ENCODE measurements at places on chromosomes 5 and 9.

GRCh38 chr5:36403632-36404311 lies 102.1 kb upstream of the RANBP3L start:
- no peak for DNase-seq

- no peak for DNase-seq
Observed at GRCh38 chr5:172943283-172943841, 15.9 kb upstream of the RPL26L1 start.

DNA sequence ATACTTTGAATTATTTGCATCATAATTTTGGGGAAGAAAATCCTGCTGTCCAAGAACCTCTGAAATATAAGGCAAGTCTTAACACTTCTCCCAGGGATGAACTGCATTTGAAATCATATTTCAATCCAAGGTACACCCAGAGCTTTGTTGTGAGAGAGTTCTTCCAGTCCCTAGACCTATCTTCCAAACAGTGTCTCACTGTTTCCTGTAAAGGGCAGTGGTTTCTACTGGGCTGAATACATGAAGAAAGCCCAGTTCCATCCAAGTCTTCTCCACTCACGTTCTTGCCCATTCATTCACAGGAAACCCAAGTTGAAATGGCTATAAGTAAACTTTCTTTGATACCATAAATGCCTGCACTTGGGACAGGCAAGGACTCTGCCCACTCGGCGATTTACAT lies 108.3 kb upstream of the LHFPL2 start:
- no peak for DNase-seq

GRCh38 chr9:113882636-113883164 lies 6.6 kb downstream of the ZNF618 start:
- no peak for DNase-seq

DNA sequence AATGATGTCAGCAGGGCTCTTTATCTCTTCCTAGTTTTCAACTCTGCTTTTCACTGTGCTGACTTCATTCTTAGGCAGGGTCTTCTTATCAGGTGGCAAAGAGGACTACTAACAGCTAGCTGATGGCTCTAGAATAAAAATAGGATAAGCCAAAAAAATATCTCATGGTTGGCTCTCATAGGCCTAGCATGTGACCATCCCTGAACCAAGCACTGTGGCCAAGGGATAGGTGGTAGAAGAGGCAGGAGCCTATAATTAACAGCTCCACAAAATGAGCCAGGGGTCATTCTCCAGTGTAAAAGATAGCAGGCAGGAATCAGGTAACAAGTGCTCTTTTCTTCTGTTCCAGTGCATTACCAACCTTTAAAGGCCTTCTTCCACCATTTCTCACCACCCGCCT lies 21.1 kb downstream of the ANKDD1B start:
- DNase-seq, result no peak

- DNase-seq, result no peak
Observed at GRCh38 chr9:18606281-18606680, 132.3 kb downstream of the ADAMTSL1 start.

All from stimulated activated CD8-positive, alpha-beta memory T cell treated with anti-CD3 and anti-CD28 coated beads, Interleukin-15, amount 100 ng/mL, for 24 hours (primary cell).